Small intestine (tissue), 16 donors: ENCODE measurements at places on chromosomes 3 and 15. TPM values are rescaled to one million over a fixed set of nuclear protein-coding genes. Genes with fewer than 3 reads are reported as not detected.
A peak's percentile ranks its signal among the peaks of the same experiment; 100 is the strongest.

Gene GXYLT2
- polyA plus RNA-seq, result 0.54 TPM

GRCh38 chr15:29612701-29613100 lies 209.6 kb downstream of the TJP1 start:
- DNase-seq, result no peak
- H3K4me3 ChIP-seq, result no peak overlapping the region
- no peak overlapping the region for H3K27ac ChIP-seq
- H3K36me3 ChIP-seq, result no peaks in the 10 kb centered on the region
- no peaks in the 10 kb centered on the region for H3K27me3 ChIP-seq
- no peaks in the 10 kb centered on the region for H3K4me1 ChIP-seq

DNA sequence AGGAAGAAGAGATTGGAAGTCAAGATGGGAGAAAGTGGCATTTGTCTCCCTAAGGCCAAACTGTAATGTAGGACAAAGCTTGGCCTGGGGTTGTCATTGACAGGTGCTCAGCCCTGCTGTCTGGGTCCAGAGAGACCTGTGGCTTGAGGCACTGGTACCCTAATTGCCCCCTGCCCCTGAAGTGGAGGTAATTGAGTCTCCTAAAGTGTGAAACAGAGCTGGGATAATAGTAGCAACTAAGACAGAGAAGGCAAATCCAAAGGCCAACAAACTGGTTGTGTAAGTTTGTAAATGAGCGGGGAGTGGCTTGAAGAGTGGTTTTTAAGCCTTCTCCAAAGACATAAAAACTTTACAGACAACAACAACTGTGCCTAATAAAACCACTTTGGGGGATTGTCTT lies 264.2 kb upstream of the ROPN1 start:
- H3K4me3 ChIP-seq, result no peak overlapping the region
- H3K27me3 ChIP-seq, result no peaks in the 10 kb centered on the region
- H3K4me1 ChIP-seq, result no peaks in the 10 kb centered on the region
- H3K27ac ChIP-seq, result no peak overlapping the region
- DNase-seq, result no peak

DNA sequence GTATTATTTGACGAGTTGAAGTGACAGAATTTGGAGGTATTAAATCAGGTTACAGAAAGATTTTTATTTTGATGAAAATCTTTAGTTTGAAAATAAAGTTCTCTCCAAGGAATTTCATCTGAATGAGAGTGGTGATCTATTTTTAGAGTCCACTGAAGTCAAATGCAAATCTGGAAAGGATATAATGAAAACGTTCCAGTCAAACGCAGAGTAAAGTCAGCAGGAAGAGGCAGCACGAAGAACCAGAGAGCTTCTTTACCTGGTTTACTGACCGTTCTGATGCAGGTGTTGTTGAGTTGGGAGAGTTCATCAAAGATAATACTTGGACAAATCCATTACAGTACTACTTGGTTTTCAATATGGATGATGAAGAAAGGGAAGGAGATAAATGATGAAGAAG lies 8.7 kb downstream of the P2RY14 start:
- no peaks in the 10 kb centered on the region for H3K36me3 ChIP-seq
- no peak for DNase-seq
- H3K4me3 ChIP-seq, result no peak overlapping the region
- H3K27ac ChIP-seq, result no peak overlapping the region
- H3K4me1 ChIP-seq, result no peaks in the 10 kb centered on the region
- no peaks in the 10 kb centered on the region for H3K27me3 ChIP-seq

Gene CRTAP
- polyA plus RNA-seq, result 50.8 TPM

- no peaks in the 10 kb centered on the region for H3K27me3 ChIP-seq
- no peaks in the 10 kb centered on the region for H3K4me1 ChIP-seq
- no peak for DNase-seq
- no peak overlapping the region for H3K27ac ChIP-seq
These were observed 19.9 kb upstream of the ALPK3 start for GRCh38 chr15:84797212-84797611.

GRCh38 chr3:155972885-155973584 lies 102.6 kb downstream of the GMPS start:
- no peaks in the 10 kb centered on the region for H3K27me3 ChIP-seq
- no peaks in the 10 kb centered on the region for H3K36me3 ChIP-seq
- no peak overlapping the region for H3K4me3 ChIP-seq
- peak; percentile 26 for DNase-seq
- H3K4me1 ChIP-seq, result no peaks in the 10 kb centered on the region
- H3K27ac ChIP-seq, result no peak overlapping the region

Gene LRRC58
- 24.1 TPM for polyA plus RNA-seq

Gene INSYN1
- polyA plus RNA-seq, result 1.9 TPM

DNA sequence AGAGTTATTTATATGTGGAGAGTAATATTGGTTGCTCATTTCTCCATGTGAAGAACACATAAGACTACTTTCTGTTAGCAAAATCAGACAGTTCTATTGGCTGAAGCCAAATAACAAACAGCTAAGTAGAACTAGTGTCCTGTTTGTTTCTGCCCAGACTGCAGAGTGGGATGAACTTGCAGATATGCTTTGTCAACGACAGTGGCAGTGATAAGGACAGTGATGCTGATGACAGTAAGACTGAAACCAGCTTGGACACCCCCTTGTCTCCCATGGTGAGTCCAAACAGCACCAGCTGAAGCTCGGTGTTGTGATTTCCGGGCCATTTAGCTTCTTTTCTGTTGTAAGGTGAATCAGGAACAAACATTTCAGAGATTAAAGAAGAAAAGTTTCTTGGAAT lies 102.6 kb upstream of the IL12A start:
- no peak overlapping the region for H3K27ac ChIP-seq
- no peak for DNase-seq
- no peak overlapping the region for H3K4me3 ChIP-seq
- H3K36me3 ChIP-seq, result no peaks in the 10 kb centered on the region

DNA sequence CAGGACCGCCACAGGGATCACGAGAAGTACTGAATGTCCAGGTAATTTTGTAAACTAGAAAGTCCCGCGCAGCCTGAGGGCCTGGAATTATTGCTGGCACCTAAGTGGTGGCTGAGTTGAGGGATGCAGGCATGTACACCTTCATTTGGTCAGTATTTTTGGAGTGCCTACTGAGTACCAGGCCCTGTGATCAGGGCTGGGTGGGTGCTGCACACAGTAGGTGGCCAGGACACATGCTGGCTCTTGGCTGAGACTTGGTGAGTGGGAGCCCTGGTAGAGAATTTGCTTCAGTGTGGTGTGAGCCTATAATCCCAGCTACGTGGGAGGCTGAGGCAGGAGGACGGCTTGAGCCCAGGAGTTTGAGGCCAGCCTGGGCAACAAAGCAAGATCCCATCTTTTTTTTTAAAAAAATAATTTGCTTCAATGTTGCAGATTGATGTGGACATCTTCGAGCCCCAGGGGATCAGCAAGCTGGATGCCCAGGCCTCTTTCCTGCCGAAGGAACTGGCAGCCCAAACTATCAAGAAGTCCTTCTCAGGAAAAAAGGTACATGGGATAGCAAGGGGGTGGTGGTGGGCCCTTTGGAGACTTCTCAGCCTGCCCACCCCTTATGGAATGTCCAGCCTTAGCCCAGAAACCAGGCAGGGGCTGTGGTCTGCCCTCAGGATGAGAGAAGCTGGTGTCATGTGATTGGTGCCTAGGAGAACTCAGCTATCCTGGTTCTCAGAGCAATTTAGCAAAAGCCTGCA lies 2.6 kb downstream of the ITIH1 start:
- DNase-seq, result no peak
- H3K4me1 ChIP-seq, result no peaks in the 10 kb centered on the region
- peaks cover 2% of the 10 kb centered on the region for H3K27me3 ChIP-seq

DNA sequence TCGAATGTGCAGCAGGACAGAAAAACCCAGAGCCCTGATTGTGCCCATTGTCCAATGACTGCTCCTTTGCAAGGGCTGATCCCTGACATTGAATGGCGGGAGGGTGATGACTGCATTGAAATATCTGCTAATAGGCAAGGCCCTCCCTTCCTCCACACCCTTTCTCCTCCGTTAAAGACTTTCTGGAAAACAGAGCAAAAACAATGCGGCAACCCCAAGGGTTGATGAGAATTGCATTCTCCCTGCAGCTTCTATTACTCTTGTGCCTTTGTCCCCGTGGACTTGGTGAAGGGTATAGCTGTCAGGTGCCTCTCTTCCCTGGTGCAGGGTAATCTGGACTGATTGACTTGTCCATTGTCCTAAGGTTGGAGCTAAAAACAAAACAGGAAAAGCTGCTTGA lies 71.8 kb downstream of the THSD4 start:
- H3K27ac ChIP-seq, result no peak overlapping the region
- H3K4me3 ChIP-seq, result no peak overlapping the region
- H3K36me3 ChIP-seq, result no peaks in the 10 kb centered on the region
- no peaks in the 10 kb centered on the region for H3K27me3 ChIP-seq

GRCh38 chr3:58151637-58152036 lies 59.1 kb downstream of the DNASE1L3 start:
- peaks cover 51% of the 10 kb centered on the region for H3K36me3 ChIP-seq
- no peak overlapping the region for H3K27ac ChIP-seq
- DNase-seq, result no peak
- no peaks in the 10 kb centered on the region for H3K27me3 ChIP-seq

Gene ITIH1
- polyA plus RNA-seq, result 0.58 TPM

- DNase-seq, result no peak
These were observed 15.0 kb downstream of the PRKAR2A start for GRCh38 chr3:48832684-48833083.

Gene PLSCR4
- 18.6 TPM for polyA plus RNA-seq

GRCh38 chr3:52537165-52537620 lies 788 bp downstream of the UQCC5 start:
- no peak for DNase-seq
- peaks cover 13% of the 10 kb centered on the region for H3K4me1 ChIP-seq
- no peaks in the 10 kb centered on the region for H3K27me3 ChIP-seq
- H3K36me3 ChIP-seq, result no peaks in the 10 kb centered on the region
- peak overlapping the region; percentile 83 for H3K27ac ChIP-seq

GRCh38 chr3:129603561-129603942 lies 2.9 kb downstream of the PLXND1 start:
- H3K36me3 ChIP-seq, result peaks cover 6% of the 10 kb centered on the region
- DNase-seq, result no peak
- peaks cover 9% of the 10 kb centered on the region for H3K4me1 ChIP-seq
- H3K27ac ChIP-seq, result no peak overlapping the region

Gene SEMA7A
- polyA plus RNA-seq, result 0.81 TPM

Gene ZDHHC23
- polyA plus RNA-seq, result 4.4 TPM

- no peaks in the 10 kb centered on the region for H3K4me1 ChIP-seq
- no peaks in the 10 kb centered on the region for H3K27me3 ChIP-seq
- no peak overlapping the region for H3K4me3 ChIP-seq
- H3K36me3 ChIP-seq, result no peaks in the 10 kb centered on the region
- DNase-seq, result no peak
- no peak overlapping the region for H3K27ac ChIP-seq
These were observed 612.2 kb downstream of the RBMS3 start for GRCh38 chr3:29892976-29893554.

DNA sequence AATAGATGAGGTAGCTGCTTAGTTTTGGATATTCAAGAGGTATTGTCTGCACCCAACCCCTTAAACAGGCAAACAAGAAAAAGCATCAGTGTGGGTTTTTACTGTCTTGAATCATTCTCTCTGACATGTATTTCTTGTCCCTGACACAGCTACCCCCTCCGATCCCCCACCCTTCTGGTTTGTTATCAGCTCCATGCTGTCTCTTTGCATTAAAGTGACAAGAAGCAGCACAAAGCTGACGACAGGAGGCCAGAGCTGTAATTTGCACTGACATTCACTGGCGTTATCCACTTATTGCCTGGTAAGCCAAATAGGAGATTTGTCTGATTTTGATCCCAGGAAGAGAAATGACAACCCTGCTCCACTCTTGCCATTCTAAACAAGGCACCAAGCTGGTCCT lies 83.3 kb upstream of the SNRK start:
- DNase-seq, result no peak
- H3K36me3 ChIP-seq, result no peaks in the 10 kb centered on the region
- H3K27ac ChIP-seq, result no peak overlapping the region
- H3K4me3 ChIP-seq, result no peak overlapping the region
- H3K4me1 ChIP-seq, result peaks cover 9% of the 10 kb centered on the region

- H3K36me3 ChIP-seq, result no peaks in the 10 kb centered on the region
- H3K27ac ChIP-seq, result no peak overlapping the region
- DNase-seq, result no peak
- no peaks in the 10 kb centered on the region for H3K27me3 ChIP-seq
These were observed 74.0 kb upstream of the CTNNB1 start for GRCh38 chr3:41125258-41125657.

DNA sequence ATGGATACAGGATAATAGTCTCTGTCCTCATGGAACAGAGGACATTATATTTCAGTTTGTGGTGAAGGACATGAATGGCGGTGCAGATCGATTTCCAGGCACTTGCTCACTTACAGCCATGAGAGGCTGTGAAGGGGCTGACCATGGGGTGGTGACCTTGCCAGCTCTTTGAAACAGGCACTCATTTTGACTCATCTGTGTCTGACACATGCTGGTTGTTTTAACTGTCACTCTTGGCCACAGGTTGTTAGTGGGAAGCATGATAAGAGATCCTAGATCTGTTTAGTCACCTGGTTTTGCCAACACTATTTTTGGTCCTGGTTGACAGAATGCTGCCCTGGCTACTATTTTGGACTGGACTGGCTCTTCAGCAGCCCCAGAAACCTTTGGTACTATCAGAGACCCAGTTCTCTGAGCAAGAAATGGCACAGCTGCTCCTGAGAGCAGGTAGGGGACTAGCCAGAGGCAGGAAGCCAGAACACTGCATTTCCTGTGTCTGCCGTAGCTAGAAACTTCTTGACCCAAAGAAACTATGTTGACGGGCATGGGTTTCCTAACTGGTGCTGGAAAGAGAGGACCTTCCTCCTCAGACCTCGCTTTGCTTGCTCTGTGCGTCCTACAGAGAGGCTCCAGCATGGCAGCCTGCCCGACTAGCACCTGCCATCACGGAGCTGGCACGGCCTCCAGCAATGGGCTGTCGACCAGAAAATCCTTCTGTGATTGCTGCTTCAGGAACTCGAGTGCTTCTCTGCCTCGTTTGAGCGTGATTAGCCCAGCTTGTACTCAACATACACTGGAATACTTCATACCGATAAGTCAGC lies 6.3 kb downstream of the PXYLP1 start:
- H3K27ac ChIP-seq, result no peak overlapping the region
- no peak overlapping the region for H3K4me3 ChIP-seq
- H3K27me3 ChIP-seq, result no peaks in the 10 kb centered on the region
- DNase-seq, result no peak

- H3K4me1 ChIP-seq, result peaks cover 2% of the 10 kb centered on the region
- no peaks in the 10 kb centered on the region for H3K27me3 ChIP-seq
- no peak overlapping the region for H3K4me3 ChIP-seq
- peaks cover 24% of the 10 kb centered on the region for H3K36me3 ChIP-seq
- no peak overlapping the region for H3K27ac ChIP-seq
- DNase-seq, result no peak
These were observed 5.9 kb downstream of the ZBTB11 start for GRCh38 chr3:101671014-101671413.

Gene SYNPR
- not detected for polyA plus RNA-seq

GRCh38 chr3:123070510-123070909 lies 3.7 kb downstream of the PDIA5 start:
- H3K27ac ChIP-seq, result no peak overlapping the region
- peaks cover 2% of the 10 kb centered on the region for H3K4me1 ChIP-seq
- H3K27me3 ChIP-seq, result no peaks in the 10 kb centered on the region
- H3K4me3 ChIP-seq, result no peak overlapping the region
- no peak for DNase-seq

Gene DNASE1L3
- 2.9 TPM for polyA plus RNA-seq

GRCh38 chr15:59801649-59802048 lies 112.5 kb upstream of the BNIP2 start:
- DNase-seq, result no peak
- H3K27ac ChIP-seq, result no peak overlapping the region
- H3K4me3 ChIP-seq, result no peak overlapping the region

Gene GOLGA6L10
- 0.85 TPM for polyA plus RNA-seq

Gene MIX23
- 29.2 TPM for polyA plus RNA-seq
